ENCODE measurements at places on chromosomes 6 and 20.

DNA sequence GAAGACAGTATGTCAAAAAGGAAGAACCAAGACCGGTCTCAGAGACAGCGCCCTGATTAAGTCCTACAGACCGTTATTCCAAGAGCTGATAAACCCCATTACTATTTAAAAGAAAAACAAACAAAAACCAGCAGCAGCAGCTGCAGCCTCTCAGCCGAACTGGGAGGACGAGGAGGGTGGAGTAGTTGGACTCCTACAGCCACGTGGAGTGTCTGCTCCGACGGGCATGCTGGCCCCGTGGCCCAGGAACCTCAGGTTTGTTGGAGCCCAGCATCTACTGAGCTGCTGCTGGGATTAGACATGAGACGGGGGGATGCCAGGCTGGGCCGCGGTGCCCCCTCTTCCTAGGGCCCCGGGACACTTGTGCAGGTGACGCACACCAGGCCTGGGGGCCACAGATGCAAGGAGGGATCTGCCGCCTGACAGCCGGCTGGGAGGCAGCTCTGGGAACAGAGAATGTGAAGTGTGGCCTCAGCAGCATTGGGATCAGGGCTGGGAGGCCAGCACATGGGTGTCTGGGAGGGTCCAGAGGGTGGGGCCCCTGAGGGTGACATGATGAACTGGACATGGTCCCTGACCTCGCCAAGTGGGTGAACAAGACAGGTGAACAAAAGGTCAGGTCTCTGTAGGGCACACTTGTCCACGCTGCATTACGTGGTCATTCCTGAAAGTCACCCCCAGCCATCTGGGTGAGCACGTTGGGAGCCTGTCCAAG lies 2.9 kb upstream of the ZBTB46 start:
- DNase-seq, result no peak

- DNase-seq, result peak; percentile 83
Measured at GRCh38 chr6:146200176-146200575, 171.3 kb downstream of the GRM1 start.

GRCh38 chr20:45933266-45934045 lies 1.0 kb upstream of the PCIF1 start:
- DNase-seq, result peak; percentile 38

- peak; percentile 84 for DNase-seq
Measured at GRCh38 chr20:52047811-52048764, 143.5 kb downstream of the ZFP64 start.

DNA sequence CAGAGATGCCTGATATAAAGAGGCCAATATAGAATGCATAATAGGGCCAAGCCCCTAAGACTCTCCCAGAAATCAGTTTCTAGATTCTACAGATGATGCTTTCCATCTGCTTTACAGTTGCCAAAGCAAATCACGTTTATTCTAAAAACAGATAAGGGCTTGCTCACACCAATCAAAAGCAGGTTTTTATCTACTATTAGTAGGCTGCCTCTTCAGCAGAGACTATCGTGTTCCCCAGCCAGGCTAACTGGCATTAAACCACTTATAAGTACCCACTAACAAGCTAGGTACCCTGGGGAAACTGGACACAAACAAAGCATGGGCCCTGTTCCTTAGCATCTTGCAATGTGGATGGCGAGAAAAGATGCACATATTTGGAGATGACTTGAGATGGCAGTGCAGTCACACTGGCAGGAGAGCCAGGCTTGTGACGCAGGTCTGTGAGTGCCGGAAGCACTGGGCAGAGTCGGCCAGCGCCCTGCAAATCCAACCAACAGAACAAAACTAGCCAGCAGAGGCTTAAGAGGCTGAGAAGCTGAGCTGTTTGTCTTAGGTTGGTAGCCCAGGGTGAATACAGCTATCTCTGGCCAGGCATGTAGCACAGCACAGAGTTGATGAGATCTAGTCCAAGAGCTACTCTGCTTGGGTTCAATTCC lies 73.4 kb downstream of the GFOD1 start:
- no peak for DNase-seq

- DNase-seq, result no peak
Measured at GRCh38 chr6:50330347-50330746, 280.6 kb upstream of the DEFB112 start.

- DNase-seq, result no peak
Measured at GRCh38 chr6:113481458-113481857, 375.7 kb upstream of the MARCKS start.

DNA sequence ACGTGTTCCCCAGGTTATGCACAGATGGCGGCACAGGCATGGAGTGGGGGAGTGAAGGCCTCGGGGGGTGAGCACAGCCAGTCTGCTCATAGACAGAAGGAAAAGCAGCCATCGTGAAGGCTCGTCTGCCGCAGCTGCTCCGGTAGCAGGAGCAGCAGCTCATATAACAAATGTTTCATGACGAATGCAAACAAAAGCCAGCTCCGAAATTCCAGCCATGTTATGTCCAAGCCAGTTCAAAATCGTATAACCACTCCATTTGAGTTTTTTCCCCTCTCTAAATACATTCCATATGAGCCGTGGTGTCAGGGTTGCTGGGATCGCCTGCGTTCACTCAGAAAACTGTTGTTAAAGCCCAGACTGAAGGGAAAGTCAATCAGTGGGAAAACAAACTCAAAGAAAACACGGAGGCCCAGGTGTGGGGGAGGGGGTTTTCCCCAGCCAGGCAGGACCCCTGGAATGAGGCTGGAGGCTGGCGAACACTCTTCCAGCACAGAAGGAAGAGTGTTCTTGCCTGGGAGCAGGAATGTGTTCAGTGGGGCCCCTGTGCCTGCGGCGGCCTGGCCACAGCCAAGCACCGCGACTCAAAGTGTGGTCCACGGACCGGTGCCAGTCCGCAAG lies 280.4 kb upstream of the TAB2 start:
- DNase-seq, result no peak

- DNase-seq, result peak; percentile 6
Measured at GRCh38 chr6:71621918-71622519, 264.3 kb upstream of the RIMS1 start.

GRCh38 chr6:44668976-44669934 lies 281.7 kb downstream of the CDC5L start:
- DNase-seq, result no peak

DNA sequence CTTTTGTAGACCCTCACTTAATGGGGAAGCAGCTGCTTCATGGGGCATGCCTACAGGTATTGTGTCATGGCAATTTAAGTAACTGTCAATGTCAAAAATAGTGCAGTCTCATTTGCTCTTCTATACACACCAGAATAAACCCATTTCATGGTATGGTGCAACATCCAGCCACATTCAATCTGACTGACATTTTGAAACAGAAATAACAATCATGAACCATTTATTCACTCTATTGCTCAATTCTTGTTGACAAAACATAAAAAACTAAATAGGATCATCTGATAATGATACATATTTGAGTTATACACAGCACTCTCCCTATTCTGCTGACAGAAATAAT lies 122.9 kb downstream of the MAP7 start:
- no peak for DNase-seq

- no peak for DNase-seq
Measured at GRCh38 chr6:20632696-20633095, 98.4 kb downstream of the CDKAL1 start.

- peak; percentile 54 for DNase-seq
Measured at GRCh38 chr6:43334466-43335095, 26.0 kb upstream of the CRIP3 start.

DNA sequence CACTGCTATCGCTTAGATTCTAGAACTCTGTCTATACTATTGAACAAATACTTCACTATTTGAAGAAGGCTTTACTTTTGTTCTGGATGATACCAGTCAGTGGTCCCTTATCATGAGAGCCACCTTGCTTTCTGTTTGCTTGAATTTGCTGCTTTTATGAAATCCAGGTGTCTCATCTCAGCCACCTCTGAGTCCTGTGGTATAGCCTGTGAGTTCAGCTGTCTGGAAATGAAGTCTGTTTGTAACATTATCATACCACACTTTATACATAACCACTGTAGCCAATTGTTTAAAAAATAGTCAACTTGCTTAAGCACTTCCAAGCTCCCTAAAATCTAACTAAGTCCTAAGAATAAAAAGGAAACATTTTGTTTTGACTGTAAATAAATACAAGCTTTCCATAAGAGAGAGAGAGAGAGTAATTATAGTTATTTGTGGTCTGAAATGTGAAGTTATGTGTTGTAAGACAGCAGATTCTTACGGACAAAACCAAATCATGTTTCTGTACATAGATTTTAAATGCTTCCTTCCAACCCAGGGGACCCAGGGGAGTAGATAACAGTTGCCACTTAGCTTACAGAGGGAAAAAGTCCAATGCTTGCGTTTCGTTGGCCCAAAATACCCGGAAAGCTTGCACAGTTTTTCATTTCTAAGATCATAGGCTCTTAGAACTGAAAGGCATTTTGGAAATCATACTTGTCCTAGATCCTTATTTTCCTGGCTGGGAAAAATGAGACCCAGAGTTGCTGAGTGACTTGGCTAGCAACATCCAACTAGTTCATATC lies 1107.8 kb upstream of the FLRT3 start:
- DNase-seq, result no peak

GRCh38 chr20:63695424-63696305 lies 787 bp upstream of the TNFRSF6B start:
- DNase-seq, result no peak

- DNase-seq, result no peak
Measured at GRCh38 chr6:127459231-127459641, at the start of gene KIAA0408. Gene KIAA0408 (minus strand): TSS chr6:127459389. CDS start chr6:127453981, 5,408 bp downstream.

GRCh38 chr6:116450185-116450710 lies 10.9 kb upstream of the CALHM6 start:
- no peak for DNase-seq

DNA sequence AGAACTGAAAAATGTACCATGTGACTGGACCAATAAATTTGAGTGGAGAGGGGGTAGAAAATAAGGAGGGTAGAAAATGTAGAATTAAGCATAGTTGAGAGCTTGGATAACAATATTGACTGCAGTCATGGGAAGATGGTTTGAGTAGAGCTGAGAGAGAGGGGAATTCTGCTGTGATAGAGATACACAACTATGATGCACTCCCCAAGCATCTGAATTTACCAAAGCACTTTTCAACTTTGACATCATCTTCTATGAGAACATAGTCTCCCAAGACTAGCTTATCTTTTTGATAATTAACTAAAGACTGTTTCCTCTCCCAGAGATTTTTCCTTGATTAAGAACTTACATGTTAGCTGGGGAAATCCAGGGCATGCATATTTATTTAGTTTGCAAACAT lies 103.1 kb downstream of the TNFRSF21 start:
- no peak for DNase-seq

GRCh38 chr20:62543470-62544302 lies 67.9 kb upstream of the GATA5 start:
- DNase-seq, result no peak

DNA sequence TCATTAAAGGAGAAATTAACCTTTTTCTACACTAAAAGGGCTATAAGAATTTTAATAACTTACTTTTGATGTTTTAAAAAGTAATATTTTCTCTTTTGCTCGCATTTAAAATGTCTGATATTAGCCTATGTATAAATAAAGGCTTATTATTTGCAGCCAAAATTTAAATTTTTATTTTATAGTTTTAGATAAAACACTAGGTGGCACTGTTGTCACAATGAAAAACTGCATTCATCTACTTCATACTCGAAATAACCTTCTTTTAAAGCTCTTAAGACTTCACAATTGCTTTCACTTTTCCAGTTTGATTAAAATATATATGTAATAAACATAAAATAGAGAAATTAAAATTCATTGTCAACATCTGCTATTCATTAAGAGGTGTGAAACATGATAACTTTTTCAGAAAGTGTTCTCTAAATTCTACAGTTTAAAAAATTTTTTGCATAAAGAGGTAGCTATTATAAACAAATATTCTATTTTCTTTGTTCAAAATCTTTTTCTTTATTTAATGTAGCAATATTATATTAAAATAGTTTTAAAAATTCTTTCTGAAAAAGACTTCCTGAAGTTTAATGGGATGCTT lies 78.8 kb upstream of the DEFB112 start:
- DNase-seq, result peak; percentile 4

DNA sequence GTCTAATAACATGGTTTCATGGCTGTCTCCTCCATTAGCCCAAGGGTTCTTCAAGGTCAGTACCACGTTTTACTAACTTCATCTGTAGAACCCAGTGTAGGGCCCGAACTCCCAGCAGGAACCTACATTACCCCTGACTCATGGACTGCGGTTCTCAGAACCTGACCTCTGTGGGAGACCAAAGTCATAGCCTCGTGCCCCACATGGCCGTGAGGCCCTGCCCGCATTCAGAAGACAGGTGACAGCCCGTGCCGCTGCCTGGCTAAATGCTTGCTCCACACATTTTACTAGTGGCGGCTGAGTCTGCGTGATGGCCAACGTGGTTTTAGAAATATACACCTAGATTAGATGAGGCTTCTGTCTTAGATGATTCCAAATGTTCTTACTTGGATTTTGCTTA lies 94.9 kb downstream of the CDH4 start:
- no peak for DNase-seq

GRCh38 chr20:52972190-52972937 lies at the start of gene TSHZ2:
Gene TSHZ2 (plus strand): TSS chr20:52972358. CDS start chr20:52973294, 936 bp downstream.
- no peak for DNase-seq

GRCh38 chr6:53837865-53838769 lies 43.3 kb downstream of the LRRC1 start:
- no peak for DNase-seq

DNA sequence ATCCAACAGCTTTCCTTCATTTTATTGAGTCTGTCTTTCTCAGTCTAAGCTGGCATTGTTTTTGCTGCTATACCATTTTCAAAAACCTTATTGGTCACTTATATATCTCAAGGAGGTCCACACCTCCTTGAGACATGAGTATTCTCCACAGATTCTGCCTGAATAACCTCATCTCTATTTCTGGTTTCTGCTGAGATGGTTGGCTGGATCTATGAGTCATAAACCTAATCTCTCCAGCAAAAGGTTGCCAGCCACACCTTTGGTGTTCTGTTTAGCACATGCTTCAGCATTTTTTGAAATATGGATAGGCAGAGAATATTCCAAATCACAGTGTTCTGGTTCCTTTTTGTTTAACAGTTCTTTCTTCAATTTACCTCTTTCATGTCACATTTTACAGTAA lies 40.8 kb upstream of the TMEM244 start:
- no peak for DNase-seq

- peak; percentile 43 for DNase-seq
Measured at GRCh38 chr20:32652739-32653526, 20.8 kb downstream of the C20orf203 start.

GRCh38 chr6:72037006-72037405 lies 150.7 kb downstream of the RIMS1 start:
- no peak for DNase-seq

- no peak for DNase-seq
Measured at GRCh38 chr6:41578217-41579087, 32.3 kb downstream of the FOXP4 start.

GRCh38 chr6:165762876-165763275 lies 99.8 kb upstream of the PDE10A start:
- peak; percentile 3 for DNase-seq

- DNase-seq, result no peak
Measured at GRCh38 chr6:3001773-3002293, 2.1 kb downstream of the NQO2 start.

GRCh38 chr20:24444526-24445190 lies 24.8 kb upstream of the SYNDIG1 start:
- no peak for DNase-seq

Data from astrocyte of the cerebellum (primary cell).